ENCODE measurements at places on chromosomes 4 and X.

- no peak for DNase-seq
These were observed 91.2 kb downstream of the LPAR4 start for GRCh38 chrX:78838709-78839108.

DNA sequence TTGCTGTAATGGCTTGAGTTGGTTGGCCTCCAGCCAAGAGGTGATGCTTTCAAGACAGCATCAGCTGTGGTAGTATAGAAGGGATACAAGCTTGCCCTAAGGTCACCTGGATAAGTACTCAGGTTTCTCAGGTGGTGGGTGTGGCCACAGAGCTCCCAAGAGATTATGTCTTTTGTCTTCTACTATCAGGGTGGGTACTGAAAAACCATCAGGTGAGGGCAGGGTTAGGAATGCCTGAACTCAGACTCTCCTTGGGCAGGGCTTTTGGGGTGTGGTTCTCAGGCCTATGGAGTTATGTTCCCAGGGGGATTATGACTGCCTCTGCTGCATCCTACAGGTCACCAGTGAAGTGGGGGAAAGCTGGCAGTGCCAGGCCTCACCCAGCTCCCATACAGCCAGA is 654.6 kb upstream of the GALNT7 start:
- no peak for DNase-seq

GRCh38 chr4:30630431-30630830 is 89.7 kb upstream of the PCDH7 start:
- no peak for DNase-seq

DNA sequence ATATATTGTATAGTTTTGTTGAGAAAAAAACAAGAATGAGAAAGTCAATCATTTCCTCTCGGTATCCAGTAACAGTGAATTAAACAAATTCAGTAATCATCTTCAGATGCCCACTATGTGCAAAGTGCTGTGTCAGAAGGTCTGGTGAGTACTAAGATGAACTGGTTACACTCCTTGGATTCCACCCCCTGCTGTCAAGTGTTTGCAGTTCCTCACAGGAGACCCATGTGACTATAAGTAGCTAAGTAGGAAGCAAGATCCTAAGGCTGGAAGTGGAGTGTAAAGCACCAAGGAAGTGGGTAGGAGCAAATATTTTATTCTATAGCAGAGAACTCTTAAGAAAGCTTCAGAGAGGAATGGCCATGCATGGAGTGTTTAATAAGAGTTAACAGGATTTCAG is 73.6 kb downstream of the SNX25 start:
- no peak for DNase-seq

GRCh38 chrX:37796310-37796709 is 16.5 kb downstream of the CYBB start:
- DNase-seq: no peak

- no peak for DNase-seq
These were observed 29.4 kb upstream of the KLHL2 start for GRCh38 chr4:165177725-165178666.

DNA sequence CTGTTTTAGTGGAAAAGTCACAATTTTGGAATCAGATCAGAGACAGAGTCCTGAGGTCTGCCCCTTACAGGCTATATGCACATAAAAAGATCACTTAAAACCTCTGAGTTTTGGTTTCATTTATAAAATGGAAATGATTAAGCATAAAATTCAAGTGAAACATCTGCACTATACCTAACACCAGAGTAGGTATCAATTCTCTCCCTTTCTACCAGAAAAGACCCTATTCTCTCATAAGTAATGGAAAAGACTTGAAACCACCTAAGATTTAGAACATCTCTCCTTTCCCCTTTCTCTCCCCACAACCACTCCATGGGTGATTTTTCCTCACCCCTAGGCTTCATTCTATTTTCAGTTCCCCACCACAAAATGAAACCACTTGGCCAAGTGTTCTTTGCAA is 907 bp downstream of the LHFPL1 start:
- DNase-seq: no peak

- DNase-seq: peak; percentile 84
These were observed at the start of gene AP1AR for GRCh38 chr4:112231779-112232713. Gene AP1AR, plus strand, starts transcription at chr4:112231787. Its CDS starts 305 bp downstream, at chr4:112232092.

- DNase-seq: no peak
These were observed 214.4 kb upstream of the CPEB2 start for GRCh38 chr4:14787894-14788293.

DNA sequence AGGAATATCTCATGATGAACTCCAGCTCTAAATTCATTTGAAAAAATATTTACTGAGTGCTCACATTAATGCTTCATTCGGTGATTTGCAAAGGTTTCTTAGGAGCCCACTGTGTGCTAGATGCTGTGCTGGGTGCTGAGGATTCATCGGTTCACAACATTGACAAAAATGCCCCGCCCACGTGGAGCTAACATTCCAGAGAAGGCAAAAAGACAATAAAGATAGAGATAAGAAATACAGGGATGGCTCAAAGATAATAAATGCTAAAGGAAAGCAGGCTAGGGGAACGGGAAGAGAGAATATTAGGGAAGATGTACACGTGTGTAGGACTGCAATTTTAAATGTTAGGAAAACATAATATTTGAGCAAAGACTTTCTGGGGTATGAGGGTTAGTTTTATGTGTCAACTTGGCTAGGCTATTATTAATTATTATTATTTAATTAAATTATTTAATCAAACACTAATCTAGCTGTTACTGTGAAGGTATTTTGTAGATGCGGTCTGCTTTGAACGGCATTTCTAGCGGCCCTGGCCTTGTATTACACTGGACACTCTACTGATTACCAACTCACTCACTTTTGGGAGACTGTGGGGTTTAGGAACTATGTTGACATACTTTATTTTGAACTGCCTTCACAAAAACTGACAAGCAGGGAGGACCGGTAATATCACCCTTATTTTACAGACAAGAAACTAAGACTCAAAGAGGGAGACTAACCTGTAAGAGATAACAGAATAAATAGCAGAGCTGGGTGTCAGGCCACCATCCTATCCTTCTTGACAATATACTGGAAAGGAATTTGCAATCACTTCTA is 61.9 kb upstream of the IRF2 start:
- no peak for DNase-seq

GRCh38 chrX:24963823-24964222 is 51.9 kb downstream of the ARX start:
- no peak for DNase-seq

- no peak for DNase-seq
These were observed 68.9 kb downstream of the INPP4B start for GRCh38 chr4:142777045-142777743.

DNA sequence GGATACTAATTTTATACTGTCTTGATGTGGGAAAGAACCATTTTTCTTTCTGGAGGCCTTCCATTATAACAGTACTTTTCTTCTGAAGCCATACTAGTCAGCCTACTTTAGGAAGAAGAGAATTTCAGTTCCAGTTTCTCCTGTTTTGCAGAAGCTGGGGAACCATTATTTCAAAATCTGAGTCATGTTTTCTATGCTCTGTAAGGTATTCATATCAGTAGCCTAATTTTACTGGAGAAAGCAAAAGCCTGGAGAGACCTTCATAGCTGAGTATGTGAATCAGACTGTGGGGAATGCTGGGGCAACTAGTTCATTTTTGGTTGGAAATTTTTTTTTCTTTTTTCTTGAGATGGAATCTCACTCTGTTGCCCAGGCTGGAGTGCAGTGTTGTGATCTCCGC is 22.4 kb downstream of the AFF1 start:
- no peak for DNase-seq

GRCh38 chr4:182944484-182945213 is 27.5 kb upstream of the DCTD start:
- DNase-seq: no peak

DNA sequence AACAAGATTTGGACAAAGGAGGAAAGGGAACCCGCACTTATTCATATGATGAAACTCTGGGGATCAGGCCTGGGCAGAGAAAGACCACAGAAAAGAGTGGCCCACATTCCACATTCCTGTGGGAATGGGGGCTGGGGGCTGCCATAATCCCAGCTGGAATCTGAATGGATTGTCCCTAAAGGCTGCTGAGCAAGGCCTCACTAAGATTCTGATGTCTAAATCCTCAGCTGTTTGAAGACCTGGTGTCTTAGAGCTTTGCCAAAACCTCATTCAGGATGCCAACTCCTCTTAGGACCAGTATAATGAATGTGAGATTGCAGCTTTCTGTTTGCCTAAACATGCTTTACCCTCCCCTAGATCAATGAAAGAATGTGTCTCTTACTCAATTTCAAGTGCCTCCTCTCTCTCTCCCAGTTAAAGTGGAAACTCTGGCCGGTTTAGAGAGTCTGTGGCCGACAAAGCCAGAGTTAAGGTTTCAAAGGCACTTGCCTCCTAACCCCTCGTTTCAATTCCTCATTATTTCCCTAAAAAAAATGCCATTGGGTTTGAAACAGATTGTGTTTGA is 33.3 kb upstream of the GPC4 start:
- no peak for DNase-seq

GRCh38 chr4:118372251-118372650 is 19.4 kb upstream of the PRSS12 start:
- no peak for DNase-seq

DNA sequence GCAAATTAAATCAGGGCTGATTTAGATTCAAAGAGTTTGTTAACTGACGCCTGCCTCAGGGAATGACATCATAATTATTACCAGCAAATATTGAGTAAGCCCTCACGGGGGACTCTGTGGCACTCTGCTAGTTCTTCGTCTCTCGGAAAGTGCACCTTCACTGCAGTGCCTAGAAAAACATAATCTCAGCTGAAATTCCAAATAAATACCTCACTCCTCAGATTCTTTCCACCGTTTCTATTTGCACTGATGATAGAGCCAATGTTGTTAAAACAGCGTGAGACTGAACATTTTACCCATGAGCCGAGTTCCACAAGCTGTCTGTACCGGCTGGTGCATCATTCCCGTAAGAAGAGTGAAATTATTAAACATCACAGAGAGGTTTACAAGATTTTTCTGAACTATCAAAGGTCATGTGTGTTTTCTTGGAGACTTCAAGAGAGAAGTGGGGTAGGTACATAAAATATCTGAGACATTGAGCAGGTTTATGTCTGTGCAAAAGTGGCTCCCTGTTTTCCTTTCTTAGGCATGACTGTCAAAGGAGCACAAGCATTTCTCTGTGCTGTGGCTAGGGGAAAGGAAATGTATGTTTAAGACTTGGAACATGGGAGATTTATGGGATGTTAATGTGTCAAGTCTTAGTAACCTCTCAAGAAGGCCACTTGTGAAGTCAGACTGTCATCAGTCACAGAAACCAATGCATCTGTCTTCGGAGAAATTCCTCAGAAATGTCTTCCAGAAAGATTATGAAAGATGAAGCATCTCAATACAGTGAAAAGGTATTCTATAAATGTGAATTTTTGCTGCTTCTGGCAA is 119.6 kb downstream of the CBLL2 start:
- no peak for DNase-seq

DNA sequence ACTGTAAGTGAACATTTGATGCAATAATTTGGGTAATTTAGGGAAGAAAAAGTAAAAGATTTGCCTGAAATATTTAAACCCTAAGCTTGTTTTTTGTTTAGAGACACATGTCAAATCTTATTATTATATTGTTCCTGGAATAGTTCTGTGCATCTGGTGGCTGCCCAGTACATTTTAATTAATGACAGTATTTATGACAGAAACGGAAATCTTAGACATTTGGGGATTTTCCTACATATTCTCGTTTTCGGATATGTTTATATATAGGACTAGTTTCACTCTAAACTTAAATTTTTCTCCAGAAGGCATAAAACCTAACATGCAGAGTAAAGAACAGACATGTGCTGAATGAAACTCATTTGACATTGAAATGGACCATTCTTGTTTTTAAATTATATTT is 125.6 kb upstream of the PAQR3 start:
- no peak for DNase-seq

GRCh38 chr4:147731580-147732517 is at the start of gene ARHGAP10:
Gene ARHGAP10, plus strand, starts transcription at chr4:147732088. Its CDS starts 214 bp downstream, at chr4:147732302.
- peak; percentile 80 for DNase-seq

DNA sequence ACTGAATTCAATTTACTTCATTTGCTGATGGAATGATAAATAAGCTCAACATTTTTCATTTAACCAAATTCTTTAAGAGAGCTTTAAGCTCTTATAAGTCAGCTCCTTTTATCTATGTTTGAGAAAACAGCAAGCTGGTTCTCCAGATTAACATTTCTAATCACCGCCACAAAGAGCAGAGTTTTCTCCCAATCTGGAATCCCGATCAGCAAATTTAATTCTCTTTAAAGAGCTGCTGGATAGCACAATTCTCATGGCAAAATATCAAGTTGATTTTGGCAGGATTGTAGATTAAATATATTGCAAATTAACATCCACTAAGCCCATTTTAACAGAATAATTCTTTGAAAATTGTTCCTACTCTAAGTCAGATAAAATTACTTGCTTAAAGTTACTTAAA is 48.8 kb downstream of the RPS6KA3 start:
- peak; percentile 4 for DNase-seq

GRCh38 chrX:142076633-142077032 is 128.5 kb downstream of the MAGEC2 start:
- no peak for DNase-seq

- DNase-seq: no peak
These were observed 10.7 kb upstream of the SMIM10L2A start for GRCh38 chrX:135410861-135411627.

DNA sequence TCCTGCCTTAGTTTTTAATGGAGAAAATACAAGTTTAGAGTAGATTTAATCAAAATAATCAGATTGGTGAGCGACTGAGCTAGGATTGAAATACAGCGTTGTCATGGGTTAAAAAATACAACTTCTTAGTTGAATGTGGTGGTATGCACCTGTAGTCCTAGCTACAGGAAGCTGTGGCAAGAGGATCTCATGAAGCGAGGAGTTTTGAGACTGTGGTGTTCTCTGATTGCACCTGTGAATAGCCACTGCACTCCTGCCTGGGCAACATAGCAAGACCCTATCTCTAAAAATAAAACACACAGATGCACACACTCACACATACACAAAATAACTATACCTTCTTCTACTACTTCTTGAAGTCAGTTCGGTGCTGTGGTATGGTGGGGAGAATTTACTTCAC is 19.8 kb upstream of the GBA3 start:
- DNase-seq: no peak

- no peak for DNase-seq
These were observed 26.4 kb downstream of the DOK7 start for GRCh38 chr4:3489451-3489962.

- DNase-seq: no peak
These were observed at the start of gene LGI2 for GRCh38 chr4:25030277-25031076. Gene LGI2, minus strand, starts transcription at chr4:25030946. Its CDS starts 253 bp downstream, at chr4:25030693.
